ENCODE measurements at places on chromosomes 4 and X.

- no peak for DNase-seq
These were observed 752 bp upstream of the ATP6AP2 start for GRCh38 chrX:40579900-40580536.

GRCh38 chr4:110754716-110755115 lies 131.8 kb upstream of the PITX2 start:
- no peak for DNase-seq

DNA sequence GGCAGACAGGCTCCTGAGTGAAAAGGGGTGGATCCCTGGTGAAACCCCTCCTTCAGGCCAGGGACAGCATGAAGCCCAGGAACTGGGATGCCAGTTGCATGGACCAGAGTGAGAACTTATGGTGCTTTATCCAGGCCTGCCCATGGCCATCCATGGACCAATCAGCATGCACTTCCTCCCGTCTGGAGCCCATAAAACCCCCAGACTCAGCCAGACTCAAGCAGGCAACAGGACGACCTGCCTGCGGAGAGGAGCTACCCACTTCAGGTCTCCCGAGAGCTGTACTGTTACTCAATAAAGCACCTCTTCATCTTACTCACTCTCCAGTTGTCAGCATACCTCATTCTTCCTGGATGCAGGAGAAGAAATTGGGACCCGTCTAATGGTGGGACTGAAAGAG lies 42.9 kb downstream of the NALF2 start:
- DNase-seq: no peak

DNA sequence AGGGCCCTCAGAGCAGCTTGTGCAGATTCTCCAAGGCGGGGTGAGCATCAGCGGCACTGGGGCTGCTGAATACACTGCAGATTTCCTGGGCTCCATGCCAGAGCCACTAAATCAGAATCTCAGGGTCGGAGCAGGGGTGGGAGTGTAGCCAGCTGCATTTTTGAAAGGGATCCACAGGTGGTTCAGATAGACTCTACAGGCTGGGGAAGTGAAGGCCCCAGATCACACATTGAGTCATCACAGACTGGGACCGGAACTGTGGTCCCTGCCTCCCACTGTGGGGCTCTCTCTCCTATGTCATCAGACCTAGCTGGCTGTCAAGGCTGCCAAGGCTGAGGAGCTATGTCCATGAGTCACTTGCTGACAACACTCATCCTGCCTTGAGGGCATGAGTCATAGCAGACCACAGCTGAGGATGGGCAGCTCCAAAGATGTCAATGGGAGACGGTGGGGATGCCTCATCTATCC lies 162.3 kb upstream of the MAMLD1 start:
- DNase-seq: peak; percentile 92

- no peak for DNase-seq
These were observed 534.1 kb upstream of the GALNTL6 start for GRCh38 chr4:171279131-171279530.

GRCh38 chr4:7519638-7520376 lies 85.1 kb upstream of the PSAPL1 start:
- no peak for DNase-seq

DNA sequence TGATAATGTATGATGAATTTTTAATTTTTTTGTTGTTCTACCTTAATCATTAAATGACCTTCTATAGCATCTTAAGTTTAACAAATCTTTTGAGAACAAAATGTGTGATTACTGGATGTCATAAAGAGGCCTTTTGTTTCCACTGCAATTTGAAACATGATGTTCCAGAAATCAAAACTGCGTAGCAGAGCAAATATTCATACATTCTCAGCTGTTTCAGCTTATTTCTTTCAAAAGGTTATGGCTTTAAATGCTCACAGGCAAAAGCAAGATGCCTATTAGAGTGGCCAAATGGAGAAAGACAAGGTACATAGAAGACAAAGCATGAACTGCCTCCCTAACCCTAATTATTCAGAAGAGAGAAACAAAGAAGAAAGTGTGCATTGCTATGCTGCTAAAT lies 233.0 kb upstream of the SLC7A11 start:
- no peak for DNase-seq

DNA sequence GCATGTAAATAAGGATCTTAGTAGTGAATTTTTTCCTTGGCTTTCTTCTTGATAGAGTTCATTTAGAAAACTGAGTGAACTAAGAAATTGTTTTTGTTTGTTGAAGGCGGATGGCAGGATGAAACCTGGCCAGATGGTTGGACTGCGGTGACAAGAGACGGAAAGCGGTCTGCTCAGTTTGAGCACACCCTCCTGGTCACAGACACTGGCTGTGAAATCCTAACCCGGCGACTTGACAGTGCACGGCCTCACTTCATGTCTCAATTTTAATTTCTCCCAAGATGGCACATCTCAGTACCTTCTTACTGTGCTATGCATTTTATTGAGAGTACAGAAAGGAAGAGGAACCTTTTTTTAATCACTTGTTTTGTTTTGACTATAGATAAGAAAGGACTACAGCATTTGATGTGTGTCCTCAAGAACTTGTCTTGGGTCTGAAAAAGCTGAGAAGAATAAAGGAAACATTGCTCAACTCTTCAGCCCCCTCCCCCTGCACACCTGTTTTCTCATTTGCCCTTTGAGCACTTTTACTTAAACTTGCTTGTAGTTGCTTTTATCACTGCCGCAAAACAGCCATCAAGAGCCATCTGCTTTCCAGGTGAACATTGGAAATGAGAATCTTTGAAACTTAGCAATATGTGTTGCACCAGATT lies 27.4 kb downstream of the ADH5 start:
- DNase-seq: no peak

GRCh38 chr4:92099861-92100260 lies 203.9 kb upstream of the GRID2 start:
- DNase-seq: no peak

DNA sequence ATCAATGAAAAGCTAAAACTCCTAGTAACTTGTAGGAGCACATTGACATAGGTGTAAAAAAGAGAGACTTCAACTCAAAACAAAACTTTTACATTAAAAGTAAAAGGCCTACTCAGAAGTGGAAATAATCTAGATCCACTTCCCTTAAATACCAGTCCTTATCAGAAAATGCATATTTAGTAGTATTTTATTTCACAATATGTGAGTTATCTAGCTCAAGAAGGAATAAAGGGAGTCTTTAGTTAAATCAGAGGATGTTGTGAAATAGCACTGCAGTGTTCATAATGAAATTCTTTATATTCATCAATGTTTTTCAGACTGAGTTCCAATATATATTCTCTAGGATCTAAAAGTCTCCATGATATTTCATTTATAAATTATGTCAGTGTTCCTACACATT lies 715.0 kb downstream of the GRID2 start:
- DNase-seq: no peak

DNA sequence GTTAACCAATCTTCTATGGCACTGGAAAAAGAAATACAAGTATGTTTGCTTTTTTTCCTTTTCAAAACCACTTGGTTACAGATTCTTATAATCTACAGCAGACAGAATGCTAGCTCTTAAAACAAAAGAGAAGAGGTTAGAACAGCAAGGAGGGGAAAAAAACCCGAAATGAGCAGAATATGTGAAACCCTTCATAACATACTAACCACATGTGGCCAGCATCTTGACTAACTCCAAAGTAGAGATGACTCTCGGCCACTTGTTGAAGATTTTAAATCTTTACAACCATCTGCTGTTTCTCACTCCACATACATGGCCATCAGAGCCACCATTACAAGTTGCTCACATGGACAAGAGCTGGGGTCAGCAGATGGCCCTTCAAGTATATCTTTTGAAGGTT lies 100.3 kb downstream of the PAPSS1 start:
- DNase-seq: no peak

DNA sequence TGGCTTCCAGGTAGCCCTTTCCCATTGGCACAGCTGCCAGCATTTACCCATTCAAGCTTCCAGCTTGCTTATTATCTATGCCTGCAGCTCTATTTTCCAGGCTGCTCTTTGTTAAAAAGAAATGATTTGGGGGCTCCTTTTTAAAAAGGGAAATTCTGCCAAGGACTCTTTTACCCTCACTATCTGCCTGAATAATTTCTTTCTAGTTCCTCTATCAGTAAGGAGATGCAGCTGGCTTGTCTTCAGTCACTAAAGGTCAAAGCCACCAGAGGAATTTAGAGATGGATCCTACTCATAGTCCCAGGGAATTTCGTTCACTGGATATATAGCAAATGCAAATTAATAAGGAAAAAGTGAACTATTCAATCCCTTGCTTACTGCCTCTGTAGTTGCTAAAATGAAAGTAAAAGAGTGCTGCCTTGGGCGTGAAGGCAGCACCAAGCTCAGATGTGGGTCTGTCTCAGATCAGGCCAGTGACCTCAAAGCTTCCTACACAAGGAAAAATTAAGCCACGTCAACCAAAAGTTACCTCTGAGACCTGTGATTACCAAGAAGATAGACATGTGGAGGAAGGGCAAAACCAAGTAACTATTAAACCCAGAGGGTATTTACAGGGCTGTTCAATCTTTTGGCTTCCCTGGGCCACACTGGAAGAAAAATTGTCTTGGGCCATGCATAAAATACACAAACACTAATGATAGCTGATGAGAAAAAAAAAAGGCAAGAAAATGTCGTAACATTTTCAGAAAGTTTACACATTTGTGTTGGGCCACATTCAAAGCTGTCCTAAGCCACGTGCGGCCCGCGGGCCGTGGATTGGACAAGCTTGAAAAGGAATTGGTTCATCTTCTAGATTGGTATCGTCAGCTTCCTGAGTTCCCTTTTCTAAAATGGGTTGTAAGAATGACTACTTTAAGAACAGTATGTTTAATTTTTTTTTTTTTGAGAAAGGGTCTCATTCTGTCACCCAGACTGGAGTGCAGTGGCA lies 5.3 kb downstream of the ARSF start:
- DNase-seq: no peak

DNA sequence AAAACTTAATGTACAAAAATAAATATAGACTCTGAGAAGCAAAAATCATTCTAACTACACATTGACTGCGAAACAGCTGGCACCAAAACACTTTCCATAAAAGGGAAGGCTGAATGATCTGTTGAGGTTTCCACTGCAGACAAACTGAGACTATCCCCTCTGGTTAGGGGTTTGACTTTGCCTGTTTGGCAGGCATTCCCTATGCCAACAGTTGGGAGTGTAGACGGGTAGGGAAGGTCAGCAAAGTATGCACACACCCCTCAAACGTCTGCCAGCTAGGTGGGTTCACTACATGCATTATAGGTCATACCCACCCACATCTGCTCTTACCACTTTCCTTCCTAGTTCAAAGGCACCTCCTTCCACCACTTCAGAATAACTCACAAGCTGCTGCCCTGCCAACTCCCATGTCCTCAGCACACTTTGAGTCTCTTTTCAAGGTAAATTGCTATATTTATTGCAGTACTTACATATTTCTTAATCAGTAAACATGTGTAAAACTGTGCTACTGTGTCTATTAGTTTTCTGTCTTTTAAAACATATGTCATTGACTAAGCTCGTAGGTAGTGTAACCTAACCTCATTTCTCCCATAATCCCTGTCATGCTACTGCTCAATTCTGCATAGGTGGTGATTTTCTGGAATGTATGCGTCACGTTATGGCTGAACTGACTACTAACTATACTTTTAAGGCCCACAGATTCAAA lies 12.4 kb downstream of the CTSO start:
- DNase-seq: no peak

DNA sequence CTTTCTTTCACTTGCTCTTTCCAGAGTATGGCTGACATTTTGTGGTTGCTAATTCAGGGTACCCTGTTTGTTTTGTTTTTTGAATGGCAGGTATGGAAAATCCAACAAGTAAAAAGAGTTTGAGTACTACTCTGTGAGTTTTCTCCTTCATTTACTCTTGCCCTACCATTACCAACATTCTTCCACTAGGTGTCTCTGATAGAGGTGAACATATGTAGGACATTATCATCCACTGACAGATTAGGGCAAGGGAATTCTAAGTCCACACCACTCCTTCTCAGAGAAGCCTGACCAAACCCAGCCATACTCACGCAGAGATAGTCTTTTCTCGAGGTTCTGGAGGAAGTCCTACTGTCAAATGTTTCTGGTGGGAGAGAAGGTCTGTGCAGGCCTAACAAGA lies 36.7 kb upstream of the HDAC8 start:
- no peak for DNase-seq

- DNase-seq: no peak
These were observed 4.9 kb upstream of the TMEM33 start for GRCh38 chr4:41930139-41930831.

DNA sequence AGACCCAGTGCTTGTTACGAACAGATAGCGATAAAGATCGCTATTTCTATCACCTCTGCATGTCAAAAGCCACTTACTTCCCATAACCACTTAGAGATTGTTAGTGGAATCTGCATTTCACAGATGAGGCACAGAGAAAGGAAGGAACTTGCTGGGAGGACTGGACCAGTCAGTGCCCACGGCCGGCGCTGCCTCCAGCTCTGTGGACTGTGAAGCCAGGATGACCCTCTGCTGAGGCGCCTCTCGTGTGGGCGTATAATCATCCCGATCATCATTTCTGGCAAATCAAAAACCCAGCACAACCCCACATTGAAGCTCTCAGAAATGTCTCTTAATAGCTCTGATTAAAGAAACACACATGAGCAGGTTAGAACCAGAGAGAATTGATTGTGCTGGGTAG lies 61.5 kb upstream of the ADRA2C start:
- no peak for DNase-seq

DNA sequence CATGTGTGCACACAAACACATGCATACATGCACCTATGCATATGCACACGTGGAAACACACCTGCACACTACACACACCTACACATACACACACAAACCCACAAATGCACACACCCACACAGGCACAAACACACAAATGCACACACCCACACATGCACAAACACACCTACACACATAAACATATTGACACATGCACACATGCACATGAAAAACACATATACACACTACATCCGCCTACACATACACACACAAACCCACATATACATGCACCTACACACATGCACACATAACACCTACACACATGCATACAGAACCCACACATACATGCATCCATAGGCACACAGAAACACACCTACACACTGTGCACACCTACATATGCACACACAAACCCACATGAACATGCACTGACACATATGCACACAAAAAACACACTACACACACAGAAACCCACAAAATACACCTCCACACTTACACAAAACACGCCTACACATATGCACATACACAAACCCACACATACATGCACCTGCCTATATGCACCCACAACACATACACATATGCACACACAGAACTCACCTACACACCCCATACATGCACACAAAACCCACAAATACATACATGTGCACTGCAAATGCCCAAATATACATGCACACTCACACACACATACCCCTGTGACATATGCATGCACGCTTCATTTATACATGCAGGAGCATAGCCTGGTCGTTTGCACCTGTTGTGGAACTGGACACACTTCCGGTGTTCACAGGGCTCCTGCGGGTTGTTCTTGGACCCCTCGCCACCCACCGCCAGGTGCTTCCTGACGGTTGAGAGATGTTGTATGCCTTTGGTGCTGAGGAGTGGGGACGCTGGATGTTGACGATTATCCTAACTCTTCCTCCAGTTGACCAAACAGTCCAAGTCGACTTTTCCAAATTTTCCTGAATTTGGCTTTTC lies 22.1 kb downstream of the CD99 start:
- DNase-seq: no peak

GRCh38 chrX:120697053-120697452 lies 67.2 kb upstream of the C1GALT1C1 start:
- DNase-seq: no peak

- DNase-seq: no peak
These were observed 29.0 kb downstream of the ADH5 start for GRCh38 chr4:99059550-99059949.
